ENCODE measurements at places on chromosomes 16 and 17.
A peak's percentile ranks its signal among the peaks of the same experiment; 100 is the strongest.

DNA sequence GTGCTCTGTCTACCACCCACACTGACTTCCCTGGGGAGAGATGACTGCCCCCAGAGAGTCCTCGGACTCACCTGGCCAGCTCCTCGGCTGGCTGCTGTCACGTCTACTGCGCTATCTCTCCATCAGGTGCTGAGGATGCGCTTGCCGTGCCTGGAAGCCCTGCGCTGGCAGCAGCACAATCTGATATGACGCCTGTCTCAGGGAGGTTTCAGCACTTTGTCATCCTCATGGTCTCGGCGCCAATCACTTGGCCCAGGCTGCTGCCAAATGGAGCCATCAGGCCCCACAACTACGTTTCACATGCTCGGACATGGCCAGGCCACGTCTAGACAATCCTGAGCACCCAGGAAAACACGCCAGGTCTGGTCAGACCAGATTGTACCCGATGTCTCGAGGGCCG, 46.7 kb downstream of the FOXL1 start:
- DNase-seq = no peak

DNA sequence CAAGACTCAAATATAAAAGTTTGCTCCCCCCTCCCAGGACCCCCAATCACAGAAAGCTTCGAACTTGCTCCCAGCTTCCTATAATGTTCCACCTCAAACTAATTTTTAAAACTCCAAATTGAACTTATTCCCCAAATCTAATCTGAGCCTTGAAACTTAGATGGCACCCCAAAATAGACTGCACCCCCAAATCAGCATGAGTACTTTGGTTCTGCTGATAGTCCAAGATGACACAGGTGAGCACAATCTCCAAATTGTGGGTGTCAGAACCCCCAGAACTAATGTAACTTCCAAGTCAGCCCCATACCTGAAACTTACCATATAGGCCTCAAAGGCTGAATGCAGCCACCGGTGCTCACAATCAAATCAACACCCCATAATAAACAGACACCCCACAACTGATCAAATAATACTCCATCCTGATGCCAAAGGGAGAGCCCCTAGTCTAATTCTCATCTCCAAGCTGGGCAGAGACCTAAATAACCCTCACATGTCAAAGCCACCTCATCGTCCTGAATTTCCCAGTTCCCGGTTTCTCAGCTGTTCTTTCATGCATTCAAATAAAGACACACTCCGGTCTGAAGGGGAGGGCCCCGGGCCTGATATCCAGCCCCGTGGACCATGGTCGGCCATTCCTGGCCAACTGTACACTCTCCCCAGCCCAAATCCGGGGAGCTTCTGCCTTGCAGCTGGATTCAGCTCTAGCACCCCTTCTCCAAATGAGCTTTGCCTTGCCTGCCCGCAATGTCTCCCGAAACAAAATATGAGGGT, 1.8 kb upstream of the BCL6B start:
- no peak for DNase-seq

GRCh38 chr17:35028531-35029262, 34.8 kb downstream of the RFFL start:
- DNase-seq = no peak

- no peak for DNase-seq
These were observed 498.5 kb upstream of the ZFHX3 start for GRCh38 chr16:73546341-73546845.

GRCh38 chr17:44379887-44380286, 9.6 kb downstream of the ITGA2B start:
- DNase-seq = no peak

- DNase-seq = no peak
These were observed 3.2 kb upstream of the NLRP1 start for GRCh38 chr17:5587438-5588032.

GRCh38 chr17:78535273-78536197, 41.7 kb downstream of the DNAH17 start:
- DNase-seq = peak; percentile 24

GRCh38 chr16:11257131-11257938, 1.3 kb upstream of the SOCS1 start:
- no peak for DNase-seq

DNA sequence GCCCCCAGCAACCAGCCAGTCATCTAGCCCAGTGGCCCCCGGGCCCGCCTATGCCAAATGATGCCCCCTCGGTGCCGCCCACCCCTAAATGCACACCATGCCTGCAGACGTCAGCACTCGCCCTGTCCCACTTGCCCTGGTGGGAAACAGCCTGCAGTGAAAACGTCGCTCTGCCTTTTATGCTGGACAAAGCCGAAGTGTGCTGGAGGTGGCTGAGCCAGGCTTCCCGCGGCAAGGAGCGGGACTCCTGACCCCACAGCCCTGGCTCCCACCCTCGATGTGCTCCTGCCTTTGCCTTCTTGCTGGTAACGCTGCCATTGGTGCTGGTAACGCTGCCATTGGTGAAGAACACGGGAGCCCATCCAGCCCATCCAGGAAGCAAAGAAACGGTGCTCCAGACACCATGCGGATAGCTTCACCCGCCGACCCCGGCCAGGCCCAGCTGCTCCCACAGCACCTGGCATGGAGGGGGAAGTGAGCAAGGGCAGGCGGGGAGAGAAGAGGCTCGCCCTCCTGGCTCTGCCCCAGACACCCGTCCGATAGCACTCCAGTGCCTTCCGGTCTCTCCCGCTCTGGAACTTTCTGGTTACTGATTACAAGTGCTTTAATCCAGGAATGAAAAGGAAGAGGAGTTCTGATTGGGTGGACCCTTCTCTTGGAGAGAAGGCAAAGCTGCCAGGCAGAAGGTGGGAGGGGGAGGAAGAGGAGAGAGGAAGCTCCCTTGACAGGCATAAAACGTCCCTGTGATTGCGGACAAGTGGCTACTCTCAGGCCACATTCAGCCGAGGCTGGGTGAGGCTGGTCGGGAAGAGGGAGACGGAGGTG, 4.0 kb upstream of the BAIAP2 start:
- no peak for DNase-seq

- no peak for DNase-seq
These were observed 103.5 kb upstream of the ZNF750 start for GRCh38 chr17:82943339-82943738.

DNA sequence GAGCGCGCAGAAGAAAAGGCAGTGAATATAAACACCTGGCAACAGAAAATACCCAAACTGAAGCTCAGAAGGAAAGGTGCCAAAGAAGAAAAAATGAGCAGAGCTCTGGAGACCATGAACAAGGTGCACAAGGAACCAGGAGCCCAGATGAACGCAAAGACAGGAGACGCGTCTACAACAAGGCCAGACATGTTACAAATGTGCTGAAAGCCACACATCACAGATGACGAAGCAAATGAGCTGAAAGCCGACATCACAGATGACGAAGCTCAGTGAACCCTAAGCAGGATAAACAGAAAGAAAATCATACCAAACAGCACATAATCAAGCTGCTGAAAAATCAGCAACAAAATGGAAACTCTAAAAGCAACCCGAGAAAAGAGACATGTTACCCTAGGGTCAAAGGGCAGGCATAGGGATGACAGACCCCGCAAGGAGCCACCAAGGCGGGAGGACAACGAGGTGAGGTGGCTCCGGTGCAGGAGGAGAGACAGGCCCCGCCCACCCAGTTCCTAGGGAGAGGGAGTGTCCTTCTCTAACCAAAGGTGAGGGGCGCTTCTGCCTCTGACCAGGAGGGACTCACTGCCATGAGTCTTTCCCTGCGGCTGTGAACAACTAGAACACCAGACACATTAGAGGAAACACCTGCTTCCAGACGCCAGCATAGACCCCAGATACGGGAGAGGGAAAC, 39.1 kb downstream of the CCDC57 start:
- DNase-seq = no peak

GRCh38 chr17:80619535-80620235, 75.0 kb downstream of the RPTOR start:
- no peak for DNase-seq

GRCh38 chr16:86593913-86594620, 15.7 kb downstream of the FOXL1 start:
- no peak for DNase-seq

GRCh38 chr17:17890773-17891759, 54.3 kb upstream of the SREBF1 start:
- no peak for DNase-seq

- DNase-seq = no peak
These were observed 259.0 kb downstream of the IRX3 start for GRCh38 chr16:54027558-54027957.

DNA sequence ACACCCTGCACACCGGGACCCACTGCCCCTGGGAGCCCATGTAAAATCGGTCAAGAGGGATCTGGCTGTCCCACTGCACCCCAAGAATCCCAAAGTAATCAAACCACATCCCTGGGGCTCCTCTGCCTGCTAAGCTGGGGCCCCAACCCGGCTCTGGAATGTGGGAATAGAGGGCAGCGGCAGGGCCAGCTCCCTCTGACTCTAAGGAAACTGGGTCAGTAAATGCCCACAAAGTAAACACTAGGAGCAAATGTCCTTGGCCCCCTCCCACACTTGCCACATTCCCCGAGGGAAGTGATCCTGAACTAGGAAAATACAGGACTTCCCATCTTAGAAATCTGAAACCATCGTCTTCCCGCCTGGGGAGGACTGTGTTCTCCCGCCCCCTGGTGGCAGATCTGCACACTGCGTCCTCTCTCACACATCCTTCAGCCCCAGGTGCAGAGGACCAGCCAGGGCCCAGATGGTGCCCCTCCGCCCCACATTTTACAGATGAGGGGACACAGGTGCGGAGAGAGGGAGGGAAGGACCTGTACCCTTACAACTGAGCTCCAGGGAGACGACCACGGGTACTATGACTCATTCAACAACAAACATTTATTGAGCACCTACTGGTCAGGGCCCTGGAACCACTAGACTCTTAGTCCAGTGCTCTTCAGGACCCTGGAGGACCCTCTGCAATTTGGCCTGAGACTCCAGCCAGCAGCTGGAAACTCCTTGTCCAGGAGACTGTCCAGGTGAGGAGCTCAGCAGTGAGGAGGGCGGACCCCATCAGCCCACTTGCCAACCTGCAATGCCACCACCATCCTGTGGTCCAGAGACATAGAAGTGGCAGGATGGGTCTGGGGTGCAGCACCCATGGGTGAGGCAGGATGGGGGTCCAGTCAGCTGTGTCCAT, 10.1 kb downstream of the P3H4 start:
- peak; percentile 38 for DNase-seq

GRCh38 chr17:77634710-77635109, 323.8 kb upstream of the TNRC6C start:
- no peak for DNase-seq

GRCh38 chr16:74623214-74623838, 16.4 kb upstream of the GLG1 start:
- no peak for DNase-seq

GRCh38 chr16:59274141-59274540, 540.0 kb upstream of the GOT2 start:
- no peak for DNase-seq

DNA sequence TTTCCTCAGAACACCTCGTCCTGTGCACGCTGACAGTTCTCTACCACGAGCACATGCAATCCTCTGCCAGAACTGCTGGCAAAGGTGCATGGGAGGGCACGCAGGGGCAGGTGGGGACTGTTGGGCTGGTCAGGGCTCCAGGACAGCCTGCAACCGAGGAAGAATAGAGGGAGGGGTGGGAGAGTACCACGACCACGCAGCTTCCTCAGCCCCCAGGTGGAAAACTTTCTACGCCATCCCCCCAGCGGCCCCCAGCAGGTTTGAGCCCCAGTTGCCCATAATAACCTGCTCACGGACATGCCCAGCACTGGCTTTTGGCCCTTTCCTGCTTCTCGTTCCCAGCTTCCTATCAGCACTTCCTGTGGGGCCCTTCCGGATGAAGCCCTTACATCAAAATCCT, 199.3 kb downstream of the C16orf95 start:
- no peak for DNase-seq

GRCh38 chr16:22890976-22891375, 77.0 kb downstream of the HS3ST2 start:
- no peak for DNase-seq

DNA sequence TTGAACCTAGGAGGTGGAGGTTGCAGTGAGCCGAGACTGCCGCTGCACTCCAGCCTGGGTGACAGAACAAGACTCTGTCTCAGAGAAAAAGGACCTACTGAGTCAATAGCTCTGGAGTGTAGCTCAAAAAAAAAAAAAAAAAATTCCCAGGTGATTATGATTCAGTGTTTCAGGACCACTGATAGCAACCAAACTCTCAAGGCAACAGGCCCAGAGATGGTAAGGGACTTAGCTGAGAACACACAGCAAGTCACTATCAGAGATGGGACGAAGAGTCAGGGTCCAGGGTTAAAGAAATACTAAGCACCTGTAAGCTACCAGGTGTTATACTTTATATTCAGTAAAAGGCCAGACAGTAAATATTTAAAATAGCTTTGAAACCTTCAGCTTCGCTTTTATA, 335.3 kb downstream of the XYLT1 start:
- no peak for DNase-seq

DNA sequence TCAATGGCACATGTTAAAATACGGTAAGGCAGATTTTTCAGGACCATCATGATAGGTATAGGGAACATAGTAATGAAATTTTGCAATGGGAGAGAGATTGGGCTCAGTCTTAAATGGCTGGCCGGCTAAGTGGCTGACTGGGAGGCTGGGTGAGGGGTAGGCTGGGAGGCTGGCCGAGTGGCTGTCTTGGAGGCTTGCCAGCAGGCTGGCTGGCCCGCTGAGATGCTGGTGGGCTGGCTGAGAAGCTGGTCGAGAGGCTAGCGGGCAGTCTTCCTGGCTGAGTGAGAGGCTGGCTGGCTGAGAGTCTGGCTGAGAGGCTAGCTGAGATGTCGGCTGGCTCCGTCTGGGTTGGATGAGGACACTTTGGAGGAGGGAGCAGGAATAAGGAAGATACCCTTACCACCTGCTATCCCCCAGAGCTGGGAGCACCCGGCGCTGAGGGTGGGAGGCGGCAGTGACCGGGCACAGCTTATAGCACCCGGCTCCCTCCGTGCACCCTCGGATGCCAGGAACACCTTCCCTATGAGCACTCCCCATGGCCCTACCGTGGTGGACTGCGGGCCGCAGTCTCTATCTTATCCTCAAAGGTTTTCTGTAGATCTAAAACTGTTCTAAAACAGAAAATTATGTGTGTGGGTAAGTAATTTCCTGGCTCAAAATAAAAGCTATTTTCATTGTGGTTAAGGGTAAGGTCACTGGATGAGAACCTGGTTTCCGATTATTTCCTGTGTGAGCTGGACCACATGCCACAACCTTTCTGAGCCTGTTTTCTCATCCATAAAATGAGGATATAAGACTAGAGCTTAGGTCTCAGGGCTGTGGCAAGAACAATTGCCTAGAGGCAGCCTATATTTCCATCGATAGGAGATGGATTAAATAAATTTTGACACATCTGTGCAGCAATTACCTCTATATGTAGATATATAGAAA, 34.5 kb upstream of the TMC5 start:
- no peak for DNase-seq

GRCh38 chr17:20284570-20285295, 182.6 kb downstream of the LGALS9B start:
- no peak for DNase-seq

GRCh38 chr17:37726891-37727675, 17.8 kb downstream of the HNF1B start:
- DNase-seq = no peak

Data from NCI-H1436 treated with DMSO at 0.1 percent for 48 hours (cell line).